ENCODE measurements at places on chromosomes 5 and 9.
A peak's percentile ranks its signal among the peaks of the same experiment; 100 is the strongest.

- no peak for DNase-seq
Measured at GRCh38 chr5:37198061-37198460, 51.1 kb downstream of the CPLANE1 start.

DNA sequence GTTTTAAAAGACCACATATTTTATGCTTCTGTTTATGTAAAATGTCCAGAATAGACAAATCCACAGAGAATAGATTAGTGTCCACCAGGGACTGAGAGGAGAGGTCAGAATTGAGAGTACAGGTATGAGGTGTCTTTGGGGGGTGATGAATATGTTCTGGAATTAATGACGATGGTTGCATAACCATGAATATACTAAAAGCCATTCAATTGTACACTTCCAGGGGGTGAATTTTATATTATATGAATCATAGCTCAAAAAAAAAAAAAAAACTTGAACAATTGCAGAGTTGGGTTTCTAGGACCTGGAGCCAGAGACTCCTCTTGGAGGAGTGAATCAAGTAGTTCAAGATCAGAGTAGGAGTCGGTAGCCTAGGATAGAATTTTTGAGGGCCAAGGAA is 57.8 kb upstream of the RUSC2 start:
- DNase-seq = no peak

GRCh38 chr5:168780888-168781287 is 201.7 kb upstream of the PANK3 start:
- DNase-seq = no peak

DNA sequence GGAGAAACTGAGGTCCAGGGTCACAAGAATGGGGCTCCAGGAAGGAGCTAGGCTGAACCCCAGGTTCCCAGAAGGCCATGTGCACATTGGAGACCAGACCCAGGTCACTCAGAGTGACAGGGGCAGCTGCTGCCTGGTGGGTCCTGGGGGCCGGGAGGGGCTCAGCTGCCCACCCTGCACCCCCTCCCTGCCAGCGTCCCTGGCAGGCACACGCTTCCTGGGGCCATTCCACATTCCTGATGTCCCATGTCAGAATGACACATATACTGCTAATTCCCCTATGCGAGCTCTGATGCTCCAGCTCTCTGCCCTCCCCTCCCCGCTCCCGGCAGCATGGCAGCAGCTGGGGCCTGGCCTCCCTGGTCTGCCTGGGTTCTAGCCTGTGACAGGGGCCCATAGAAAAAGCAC is 14.0 kb downstream of the FGFR4 start:
- DNase-seq = no peak

- DNase-seq = no peak
Measured at GRCh38 chr9:77161191-77161590, 16.1 kb upstream of the VPS13A start.

DNA sequence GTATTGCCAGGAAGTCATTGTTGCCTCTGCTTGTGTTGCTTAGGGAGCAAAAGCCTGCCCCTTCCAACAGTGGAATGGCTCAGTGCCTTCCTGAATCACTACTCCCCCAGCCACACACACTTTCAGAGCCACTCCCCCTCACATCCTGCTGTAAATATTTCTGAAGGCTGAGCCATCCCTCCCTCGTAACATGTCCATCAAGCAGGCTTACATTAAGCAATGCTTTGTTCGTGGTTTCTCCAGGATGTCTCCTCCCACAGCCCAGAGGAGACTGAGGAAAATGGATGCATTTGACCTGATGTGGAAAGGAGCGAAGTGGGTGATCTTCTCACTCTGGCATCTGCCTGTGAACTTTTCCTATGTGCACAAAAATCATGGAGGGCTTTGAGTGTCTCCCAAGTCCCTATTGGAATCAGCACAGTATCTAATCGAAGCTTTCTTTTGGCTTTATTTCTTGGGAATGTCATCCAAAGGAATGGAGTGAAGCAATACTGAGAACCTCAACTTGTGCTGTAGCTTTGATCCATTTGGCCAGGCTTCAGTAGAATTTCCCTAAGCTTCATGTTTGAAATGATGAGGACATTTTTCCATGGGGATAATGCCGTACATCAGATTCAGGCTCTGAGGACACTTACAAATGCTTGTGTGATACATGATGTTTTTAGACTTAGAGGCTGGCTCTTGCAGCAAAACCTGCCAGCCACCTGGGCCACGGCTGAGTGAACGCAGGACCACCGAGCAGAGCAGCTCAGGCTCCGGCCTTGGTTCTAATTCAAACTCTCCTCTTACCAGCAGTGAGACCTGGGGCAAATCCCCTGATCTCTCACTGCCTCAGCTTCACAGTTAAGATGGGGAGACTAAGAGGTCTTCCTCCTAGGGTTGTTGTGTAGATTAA is 389.1 kb downstream of the ENC1 start:
- DNase-seq = no peak

DNA sequence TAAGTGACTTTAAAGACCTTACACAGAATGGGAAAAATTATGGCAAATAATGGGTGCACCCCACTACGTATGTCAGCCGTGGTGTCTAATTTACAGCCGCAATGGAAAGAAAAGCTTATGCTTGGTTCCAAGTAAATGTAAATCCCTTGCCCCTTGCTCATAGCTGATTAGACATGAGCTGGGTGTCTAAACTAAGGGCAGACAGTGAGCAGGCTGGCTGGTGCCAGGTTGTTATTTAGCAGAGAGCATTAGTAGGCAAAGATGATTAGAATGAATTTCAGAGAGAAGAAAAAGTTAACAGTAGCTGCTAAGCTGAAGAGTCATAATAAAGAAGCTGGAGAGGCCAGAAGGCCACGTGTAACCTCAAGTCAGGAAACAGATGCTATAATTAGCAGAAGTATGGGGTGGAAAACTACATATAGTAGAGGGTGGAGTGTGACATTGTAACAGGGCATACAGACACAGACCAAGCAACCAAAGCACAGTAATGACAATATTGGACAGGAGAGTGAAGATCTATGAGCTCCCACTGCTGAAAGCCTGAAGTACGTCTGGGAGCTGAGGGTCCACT is 257.7 kb downstream of the MCTP1 start:
- DNase-seq = no peak

DNA sequence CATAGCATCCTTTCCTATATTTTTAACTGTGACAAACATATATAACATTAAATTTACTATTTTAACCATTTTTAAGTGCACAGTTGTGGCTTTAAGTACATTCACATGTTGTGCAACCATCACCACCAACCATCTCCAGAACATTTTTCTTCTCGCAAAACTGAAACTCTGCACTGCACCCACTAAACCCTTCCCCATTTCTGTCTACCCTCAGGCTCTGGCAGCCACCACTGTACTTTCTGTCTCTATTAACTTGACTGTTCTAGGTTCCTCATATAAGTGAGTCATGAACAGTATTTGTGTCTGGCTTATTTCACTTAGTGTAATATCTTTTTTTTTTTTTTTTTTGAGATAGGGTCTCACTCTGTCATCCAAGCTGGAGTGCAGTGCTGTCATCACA is 25.5 kb downstream of the KCNMB1 start:
- no peak for DNase-seq

GRCh38 chr5:22683050-22683449 is 170.1 kb downstream of the CDH12 start:
- DNase-seq = no peak

GRCh38 chr9:134489621-134490408 is 151.8 kb upstream of the COL5A1 start:
- DNase-seq = no peak

DNA sequence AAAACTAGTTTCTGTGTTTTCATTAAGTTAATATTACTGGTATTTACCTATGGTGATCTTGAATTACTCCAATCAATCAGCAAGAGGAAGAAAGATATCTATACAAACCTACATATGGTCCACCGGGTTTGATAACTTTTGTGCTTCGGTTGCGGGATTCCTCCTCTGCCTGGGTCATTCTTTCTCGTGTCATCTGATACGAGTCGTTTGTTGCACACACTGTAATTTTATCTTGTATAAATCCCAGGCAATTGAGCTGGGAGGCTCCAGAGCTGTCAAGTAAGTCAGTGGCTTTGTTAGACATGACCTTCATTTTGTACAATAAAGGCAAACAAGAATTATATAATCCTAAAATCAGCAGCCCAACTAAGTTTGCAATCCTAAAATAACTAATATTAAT is 48.0 kb downstream of the ELL2 start:
- DNase-seq = no peak

DNA sequence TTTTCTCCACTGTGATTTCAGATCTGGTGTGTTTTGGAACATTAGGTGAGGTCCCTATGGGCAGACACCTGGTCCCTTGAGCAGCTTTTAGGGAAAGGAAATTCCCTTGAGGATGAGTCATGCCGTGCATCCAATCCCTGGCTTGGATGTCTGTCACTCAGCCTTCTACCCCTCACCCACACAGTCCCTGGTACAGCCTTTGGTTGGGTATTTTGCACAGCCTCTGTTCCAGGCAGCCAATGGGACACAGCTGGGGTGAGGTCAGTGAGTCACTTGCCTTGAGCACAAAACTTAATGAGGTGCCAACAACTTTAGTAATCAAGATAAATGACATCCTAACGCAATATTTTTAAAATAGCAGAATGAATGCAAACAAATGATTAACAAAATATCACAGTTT is 22.7 kb upstream of the SVEP1 start:
- DNase-seq = no peak

DNA sequence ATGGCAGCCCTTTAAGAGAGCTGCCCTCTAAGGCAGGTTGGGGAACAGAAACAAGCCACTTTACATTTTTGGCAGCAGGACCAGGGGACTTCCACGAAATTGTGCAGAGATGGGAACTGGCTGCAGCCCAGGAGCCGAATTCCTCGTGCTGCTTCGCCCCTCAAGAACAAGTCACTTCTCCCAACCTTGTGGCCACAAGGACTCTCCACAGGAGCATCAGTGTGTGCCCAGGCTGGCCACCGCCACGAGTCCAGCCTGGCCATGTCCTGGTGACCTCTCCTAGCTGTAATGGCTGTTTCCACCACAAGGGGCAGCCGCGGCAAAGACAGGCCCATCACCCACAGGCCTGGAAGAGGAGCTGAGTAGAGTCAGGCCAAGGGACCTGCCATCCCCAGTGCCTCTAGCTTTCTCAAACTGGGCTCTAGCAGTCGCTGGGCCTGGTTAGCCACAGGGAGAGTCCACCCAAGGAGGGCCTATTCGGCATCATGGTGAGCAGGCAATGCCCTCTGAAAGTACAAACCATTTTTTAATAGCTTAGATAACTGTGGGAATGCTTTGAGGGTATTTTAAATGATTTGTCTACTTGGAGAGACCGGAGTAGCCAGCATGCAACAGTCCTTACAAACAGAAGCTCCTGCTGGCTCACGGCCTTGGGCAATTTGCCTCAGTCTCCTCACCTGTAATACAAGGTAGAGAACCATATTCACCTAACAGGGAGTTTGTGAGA is 129.0 kb downstream of the COL23A1 start:
- peak; percentile 35 for DNase-seq

DNA sequence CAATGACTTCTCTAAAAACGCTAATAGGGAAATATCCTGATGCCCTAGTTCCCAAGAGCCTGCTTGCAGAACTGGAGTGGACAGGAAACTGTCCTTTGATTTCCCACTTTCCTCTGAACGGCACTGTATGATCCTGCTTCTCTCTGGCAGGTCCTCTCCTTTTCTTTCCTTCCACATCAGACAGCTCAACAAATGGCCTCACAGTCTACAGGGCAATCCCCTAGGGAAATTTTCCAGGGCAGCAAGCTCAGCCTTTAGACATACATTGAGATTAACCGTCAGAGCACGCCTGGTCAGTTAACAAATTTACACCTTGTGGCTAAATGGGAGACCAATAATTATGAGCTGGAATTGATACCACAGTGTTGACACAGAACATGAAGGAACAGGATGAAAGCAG is 164.9 kb downstream of the SLC24A2 start:
- no peak for DNase-seq
